ENCODE measurements at places on chromosomes 6 and 20. TPM values are rescaled to one million over a fixed set of nuclear protein-coding genes. Genes with fewer than 3 reads are reported as not detected.

Gene ACTR5
- total RNA-seq, result 5.3 TPM

Gene ZFP57
- not detected for total RNA-seq

Gene SPATS1
- not detected for total RNA-seq

Gene DDX43
- total RNA-seq, result not detected

Gene WRNIP1
- total RNA-seq, result 47.1 TPM

Gene GFRA4
- not detected for total RNA-seq

DNA sequence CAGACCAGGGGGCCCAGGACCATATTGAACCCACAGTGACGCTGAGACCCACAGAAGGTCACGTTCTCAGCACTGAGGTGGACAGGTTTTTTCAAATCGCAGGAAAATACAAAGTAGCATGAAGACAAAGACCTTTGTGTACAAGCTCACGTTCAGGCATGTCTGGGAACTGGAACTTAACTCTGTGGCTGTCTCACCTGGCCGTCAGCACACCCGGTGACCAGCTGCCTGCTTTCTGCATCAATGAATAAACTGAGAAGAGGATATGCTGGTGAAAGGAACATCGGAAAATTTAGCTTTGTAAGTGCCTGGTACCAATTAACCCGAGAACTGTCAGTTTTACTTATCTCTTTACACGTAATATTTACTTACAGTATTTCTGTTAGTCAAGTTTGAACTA, 36.5 kb downstream of the WDR27 start:
- no peak overlapping the region for H3K27ac ChIP-seq
- no peaks in the 10 kb centered on the region for H3K4me1 ChIP-seq
- no peaks in the 10 kb centered on the region for H3K27me3 ChIP-seq
- H3K4me3 ChIP-seq, result no peak overlapping the region
- DNase-seq, result no peak
- H3K36me3 ChIP-seq, result peaks cover 45% of the 10 kb centered on the region

DNA sequence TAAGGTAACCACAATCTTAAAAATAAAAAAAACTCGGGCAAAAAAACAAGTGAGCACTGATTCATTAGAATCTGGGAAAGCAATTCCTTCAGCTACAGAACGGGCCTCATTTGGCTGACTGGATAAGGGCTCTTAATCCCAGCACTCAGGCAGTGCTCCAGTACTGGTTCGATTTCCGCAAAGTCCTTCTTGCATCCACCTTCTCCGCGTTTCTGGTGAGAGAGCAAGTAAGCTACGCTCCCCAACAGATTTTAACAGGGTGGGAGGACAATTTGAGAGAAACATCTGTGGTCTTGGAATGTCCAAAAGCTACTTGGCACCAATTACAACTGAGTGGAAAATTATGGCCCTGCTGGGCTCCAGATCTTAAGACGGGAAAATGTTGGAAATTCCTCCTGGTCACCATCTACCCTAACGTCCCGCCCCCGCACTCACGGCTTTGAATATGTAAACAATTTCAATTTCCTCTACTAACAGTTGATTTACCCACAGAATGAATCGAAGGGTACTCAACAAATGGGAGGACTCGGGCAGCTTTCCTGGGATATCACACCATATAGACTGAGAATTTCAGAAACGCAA, 18.1 kb upstream of the ZSCAN9 start:
- H3K27ac ChIP-seq, result no peak overlapping the region
- no peaks in the 10 kb centered on the region for H3K4me1 ChIP-seq

GRCh38 chr6:119986934-119987549, 637.5 kb upstream of the MAN1A1 start:
- no peak overlapping the region for H3K4me3 ChIP-seq
- no peaks in the 10 kb centered on the region for H3K4me1 ChIP-seq
- no peaks in the 10 kb centered on the region for H3K27me3 ChIP-seq
- no peaks in the 10 kb centered on the region for H3K36me3 ChIP-seq

DNA sequence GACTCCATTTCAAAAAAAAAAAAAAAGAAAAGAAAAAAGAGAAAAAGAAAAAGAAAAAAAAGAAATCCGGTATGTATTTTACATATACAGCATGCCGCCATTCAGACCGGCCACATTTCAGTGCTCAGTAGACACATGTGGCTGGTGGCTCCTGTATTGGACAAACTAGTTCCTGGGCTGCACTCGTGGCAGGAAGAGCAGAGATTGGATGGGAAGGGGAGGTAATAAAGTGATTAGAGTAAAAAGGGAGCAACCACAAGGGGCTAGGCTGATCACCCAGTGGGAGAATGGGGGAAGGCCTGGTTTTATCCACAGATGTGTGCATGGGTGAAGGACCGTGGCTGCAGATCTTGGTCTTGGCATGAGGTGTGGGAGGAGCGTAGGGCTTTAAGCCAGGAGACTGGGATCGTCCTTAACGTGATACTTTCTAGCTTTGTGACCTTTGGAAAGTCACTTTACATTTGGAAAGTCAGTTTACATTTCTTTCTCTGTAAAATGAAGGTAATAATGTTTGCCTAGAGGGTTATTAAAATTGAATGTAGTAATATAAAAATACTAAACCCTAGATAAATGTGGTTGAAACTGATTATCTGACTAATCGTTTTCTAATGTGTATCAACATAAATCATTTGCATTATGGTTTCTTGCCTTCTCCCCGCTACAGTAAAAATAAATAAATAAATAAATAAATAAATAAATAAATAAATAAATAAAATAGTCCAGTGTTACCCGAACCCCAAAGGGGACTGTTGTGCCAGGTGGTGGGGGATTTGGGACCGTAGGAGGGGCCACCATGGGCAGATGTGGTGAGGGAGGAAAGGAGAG, 869 bp upstream of the TRIM15 start:
- H3K4me3 ChIP-seq, result no peak overlapping the region
- peaks cover 35% of the 10 kb centered on the region for H3K27me3 ChIP-seq
- H3K36me3 ChIP-seq, result no peaks in the 10 kb centered on the region
- no peak for DNase-seq
- H3K4me1 ChIP-seq, result no peaks in the 10 kb centered on the region
- H3K27ac ChIP-seq, result no peak overlapping the region

GRCh38 chr20:24743641-24744040, 205.4 kb upstream of the CST7 start:
- H3K4me3 ChIP-seq, result no peak overlapping the region
- no peak for DNase-seq
- no peak overlapping the region for H3K27ac ChIP-seq
- H3K27me3 ChIP-seq, result peaks cover 18% of the 10 kb centered on the region

DNA sequence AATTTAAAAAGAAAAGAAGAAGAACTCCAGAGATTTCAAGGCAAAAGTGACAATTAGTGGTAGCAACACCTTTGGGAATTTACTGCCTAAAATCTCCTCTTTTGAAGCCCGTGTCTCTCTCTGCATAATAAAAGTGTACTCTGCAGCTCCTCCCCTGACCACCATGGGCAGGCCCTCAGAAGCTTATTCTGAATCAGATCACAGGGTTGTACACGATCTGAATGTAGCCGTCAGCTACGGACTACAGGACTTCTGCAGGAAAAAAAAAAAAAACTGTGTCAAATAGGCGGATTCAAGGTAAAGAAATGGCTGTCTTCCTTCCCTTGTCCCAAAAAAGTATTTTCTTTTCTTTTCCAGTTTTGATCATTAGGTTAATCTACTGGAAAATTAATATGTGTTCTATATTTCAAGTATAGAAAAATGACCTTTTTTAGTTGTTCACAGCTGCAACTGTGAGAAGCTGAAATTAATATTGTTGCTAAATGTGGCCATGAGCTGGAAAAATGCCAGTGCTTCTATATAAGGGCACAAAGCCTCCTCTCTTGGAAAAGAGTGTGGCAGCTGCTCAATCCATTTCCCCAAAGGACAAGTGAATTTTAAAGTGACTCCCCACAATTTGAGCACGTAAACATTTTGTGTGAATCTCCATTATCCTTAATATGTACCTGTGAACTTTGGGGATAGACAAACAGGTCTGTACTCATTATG, 397.4 kb downstream of the C6orf118 start:
- no peak overlapping the region for H3K4me3 ChIP-seq
- no peaks in the 10 kb centered on the region for H3K27me3 ChIP-seq
- H3K4me1 ChIP-seq, result no peaks in the 10 kb centered on the region
- no peak overlapping the region for H3K27ac ChIP-seq

GRCh38 chr6:90319979-90320685, 23.5 kb upstream of the BACH2 start:
- no peak overlapping the region for H3K4me3 ChIP-seq
- no peaks in the 10 kb centered on the region for H3K4me1 ChIP-seq
- H3K27me3 ChIP-seq, result peaks cover 11% of the 10 kb centered on the region
- DNase-seq, result no peak
- no peaks in the 10 kb centered on the region for H3K36me3 ChIP-seq

DNA sequence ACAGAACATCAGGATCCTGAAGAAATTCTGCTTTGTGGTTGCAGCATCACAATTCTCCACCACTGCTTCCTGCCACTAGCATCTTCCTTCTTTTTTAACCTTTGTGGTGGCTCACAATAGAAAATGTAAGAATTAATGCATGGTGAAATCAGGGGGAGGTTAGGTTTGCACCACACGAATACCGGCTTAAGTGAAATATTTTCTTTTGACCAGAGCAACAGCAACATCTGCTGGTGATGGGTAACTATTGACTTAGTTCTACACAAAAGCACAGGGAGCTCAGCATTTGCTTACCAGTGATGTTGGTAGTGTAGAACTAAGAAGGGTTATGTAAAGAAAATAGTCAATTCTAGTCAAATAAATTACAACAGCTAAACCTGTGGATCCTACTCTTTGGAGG, 280.5 kb downstream of the SYNE1 start:
- H3K27ac ChIP-seq, result no peak overlapping the region
- peaks cover 49% of the 10 kb centered on the region for H3K36me3 ChIP-seq
- H3K27me3 ChIP-seq, result no peaks in the 10 kb centered on the region
- H3K4me1 ChIP-seq, result no peaks in the 10 kb centered on the region

- H3K4me3 ChIP-seq, result no peak overlapping the region
- no peaks in the 10 kb centered on the region for H3K36me3 ChIP-seq
- DNase-seq, result no peak
- peak overlapping the region; percentile 28 for H3K27ac ChIP-seq
Measured at GRCh38 chr20:17896771-17897369, 71.7 kb downstream of the SNX5 start.

DNA sequence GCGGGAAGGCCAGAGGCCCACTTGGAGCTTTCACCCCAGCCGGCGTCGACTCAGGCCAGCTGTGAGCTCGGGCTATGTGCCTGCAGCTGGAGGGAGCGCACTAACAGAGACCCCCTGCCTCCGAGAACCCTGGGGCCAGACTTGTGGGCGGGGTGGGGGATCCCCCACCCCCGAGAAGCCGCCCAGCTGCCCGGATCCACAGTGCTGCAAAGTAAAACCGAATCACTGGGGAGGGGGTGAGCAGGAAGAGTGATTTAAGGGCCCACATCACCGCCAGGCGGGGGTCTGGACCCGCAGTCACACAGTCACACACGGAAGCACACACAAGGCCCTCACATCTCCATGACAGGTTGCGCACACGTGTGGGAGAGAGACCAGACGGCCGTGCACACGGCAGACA, 48.7 kb downstream of the KCNQ2 start:
- H3K4me3 ChIP-seq, result no peak overlapping the region
- H3K36me3 ChIP-seq, result no peaks in the 10 kb centered on the region
- no peak overlapping the region for H3K27ac ChIP-seq
- no peaks in the 10 kb centered on the region for H3K4me1 ChIP-seq
- peaks cover 18% of the 10 kb centered on the region for H3K27me3 ChIP-seq

GRCh38 chr6:137827977-137828810, 38.9 kb upstream of the TNFAIP3 start:
- H3K27ac ChIP-seq, result no peak overlapping the region
- H3K36me3 ChIP-seq, result no peaks in the 10 kb centered on the region
- no peak overlapping the region for H3K4me3 ChIP-seq
- H3K27me3 ChIP-seq, result peaks cover 2% of the 10 kb centered on the region
- peaks cover 7% of the 10 kb centered on the region for H3K4me1 ChIP-seq

- H3K4me1 ChIP-seq, result peaks cover 2% of the 10 kb centered on the region
- H3K27me3 ChIP-seq, result no peaks in the 10 kb centered on the region
- peaks cover 30% of the 10 kb centered on the region for H3K36me3 ChIP-seq
- no peak overlapping the region for H3K27ac ChIP-seq
- no peak for DNase-seq
- no peak overlapping the region for H3K4me3 ChIP-seq
Measured at GRCh38 chr20:38243709-38244020, 16.9 kb downstream of the KIAA1755 start.

GRCh38 chr20:62232770-62233645, 5.3 kb upstream of the OSBPL2 start:
- no peaks in the 10 kb centered on the region for H3K36me3 ChIP-seq
- peaks cover 27% of the 10 kb centered on the region for H3K27me3 ChIP-seq
- H3K4me1 ChIP-seq, result no peaks in the 10 kb centered on the region
- no peak for DNase-seq
- H3K27ac ChIP-seq, result no peak overlapping the region

GRCh38 chr20:25245461-25245860, 2.4 kb upstream of the PYGB start:
- DNase-seq, result no peak
- peaks cover 8% of the 10 kb centered on the region for H3K4me1 ChIP-seq
- H3K4me3 ChIP-seq, result no peak overlapping the region
- no peak overlapping the region for H3K27ac ChIP-seq

DNA sequence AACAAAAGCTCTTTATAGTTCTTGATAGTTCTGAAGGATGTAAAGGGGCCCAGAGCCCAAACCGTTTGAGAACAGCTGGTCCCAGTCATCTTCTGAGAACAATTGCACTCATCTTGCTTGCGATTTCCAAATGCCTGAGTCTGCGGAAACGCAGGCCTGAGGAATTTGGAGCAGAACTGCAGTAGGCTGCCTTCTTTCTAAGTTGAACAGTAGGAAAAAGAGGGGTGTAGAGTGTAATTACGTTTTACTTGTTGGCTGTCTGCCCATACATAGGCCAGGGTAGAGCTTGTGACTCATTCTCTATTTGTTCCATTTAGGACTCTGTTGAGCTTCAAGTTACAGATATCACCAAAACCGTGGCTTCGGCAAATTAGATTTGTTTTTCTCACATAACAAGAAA, 42.0 kb upstream of the KIF16B start:
- peaks cover 11% of the 10 kb centered on the region for H3K4me1 ChIP-seq
- H3K4me3 ChIP-seq, result no peak overlapping the region
- peak; percentile 92 for DNase-seq
- H3K36me3 ChIP-seq, result no peaks in the 10 kb centered on the region

DNA sequence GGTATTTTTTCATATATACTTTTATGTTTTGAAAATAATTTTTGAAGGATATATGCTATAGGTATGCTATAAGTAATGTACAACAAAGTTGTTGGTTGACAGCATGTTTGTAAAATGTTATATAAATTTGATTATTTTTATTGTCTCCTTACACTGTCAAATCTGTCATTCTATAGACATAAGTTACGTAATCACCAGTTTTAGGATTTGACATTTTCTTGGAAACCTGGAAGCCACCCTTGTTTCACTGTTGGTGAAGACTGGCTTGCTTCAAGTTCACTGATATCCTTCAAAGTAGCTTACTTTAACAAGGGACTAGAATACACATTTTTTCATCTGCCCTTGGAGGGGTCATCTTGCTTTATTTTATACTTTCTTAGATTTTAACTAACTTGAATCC, 1288.6 kb upstream of the EYS start:
- no peak overlapping the region for H3K4me3 ChIP-seq
- no peaks in the 10 kb centered on the region for H3K4me1 ChIP-seq
- no peaks in the 10 kb centered on the region for H3K36me3 ChIP-seq
- no peak overlapping the region for H3K27ac ChIP-seq
- no peak for DNase-seq

- H3K4me3 ChIP-seq, result no peak overlapping the region
- peaks cover 5% of the 10 kb centered on the region for H3K36me3 ChIP-seq
- no peak for DNase-seq
Measured at GRCh38 chr6:112218563-112218962, 35.8 kb downstream of the LAMA4 start.

- peaks cover 8% of the 10 kb centered on the region for H3K27me3 ChIP-seq
- no peaks in the 10 kb centered on the region for H3K36me3 ChIP-seq
- H3K27ac ChIP-seq, result no peak overlapping the region
- no peak overlapping the region for H3K4me3 ChIP-seq
- DNase-seq, result peak; percentile 44
Measured at GRCh38 chr20:9498322-9498721, 16.1 kb upstream of the LAMP5 start.

Data from IMR-90 (cell line).